Bone marrow (tissue), 2 donors: ENCODE measurements at places on chromosomes 1 and 21.

- no peak for DNase-seq
These were observed 56.6 kb upstream of the APP start for GRCh38 chr21:26227130-26227529.

- no peak for DNase-seq
These were observed 112.9 kb downstream of the PTPN14 start for GRCh38 chr1:214438530-214438929.

GRCh38 chr1:15001317-15001915, 152.1 kb upstream of the TMEM51 start:
- DNase-seq = no peak

GRCh38 chr1:161374373-161374772, 6.7 kb upstream of the CFAP126 start:
- DNase-seq = no peak

DNA sequence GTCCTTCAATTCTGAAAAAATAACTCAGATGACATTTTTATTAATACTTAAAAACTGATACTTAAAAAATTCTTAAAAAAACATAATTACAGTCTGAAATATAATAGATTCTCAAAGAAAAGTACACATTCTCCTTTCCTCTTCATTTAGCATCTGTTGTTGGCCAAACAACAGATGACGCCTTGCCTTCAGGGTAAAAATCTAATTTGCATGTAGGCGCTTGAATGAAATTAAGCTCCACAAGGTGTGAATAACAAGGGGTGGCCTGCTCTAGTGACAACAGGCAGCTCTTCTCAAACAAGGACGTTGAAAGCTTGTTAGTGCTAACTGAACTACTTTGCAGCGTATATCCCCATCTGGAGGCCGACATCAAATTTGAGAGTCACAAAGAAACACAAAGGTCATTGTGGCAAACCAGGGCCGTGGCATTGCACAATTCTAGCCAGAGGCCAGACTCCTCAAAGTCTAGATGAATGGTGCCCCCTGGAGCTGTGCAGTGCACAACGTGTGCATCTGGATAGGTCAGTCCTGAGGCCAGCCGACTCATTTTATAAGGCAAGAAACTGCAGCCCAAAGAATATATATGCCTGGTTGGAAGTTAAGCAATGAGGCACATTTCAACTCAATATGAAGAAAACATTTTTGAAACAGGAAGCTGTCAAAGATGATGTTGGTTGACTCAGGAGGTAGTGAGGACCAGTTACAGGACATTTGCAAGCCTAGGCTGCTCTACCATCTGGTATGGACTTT, 459.2 kb upstream of the RUNX1 start:
- DNase-seq = peak; percentile 71

DNA sequence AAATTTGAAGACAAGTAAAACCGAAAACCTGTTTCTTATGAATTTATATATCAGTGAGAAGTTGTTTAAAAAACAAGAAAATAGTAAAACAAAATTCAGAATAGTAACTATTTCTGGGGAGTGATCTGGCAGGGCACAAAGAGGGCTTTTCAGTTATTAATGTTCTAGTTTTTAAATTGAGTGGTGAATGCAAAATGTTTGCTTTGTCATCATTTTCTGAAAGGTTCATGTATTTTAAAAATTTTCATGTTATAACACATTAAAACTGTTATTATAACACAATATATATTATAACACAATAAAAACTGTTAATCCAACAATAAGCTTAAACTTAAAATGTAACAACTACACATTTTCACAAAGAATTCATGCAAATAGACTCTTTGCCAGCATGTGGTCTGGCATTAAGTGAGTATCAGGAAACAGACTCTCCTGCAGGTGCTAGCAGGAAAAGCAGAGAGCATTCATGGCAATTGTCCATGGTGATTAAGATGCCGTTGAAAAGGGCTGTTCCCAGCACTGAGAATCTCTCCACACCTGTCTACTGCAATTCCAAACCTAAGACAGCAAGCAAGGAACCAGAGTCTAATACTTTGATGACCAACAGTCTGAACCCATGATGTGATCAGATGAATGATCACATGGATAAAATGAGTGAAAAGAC, 204.9 kb downstream of the TBX15 start:
- DNase-seq = no peak

GRCh38 chr1:45340816-45341466, 701 bp upstream of the MUTYH start:
- no peak for DNase-seq

GRCh38 chr21:44816761-44817505, 929 bp downstream of the SUMO3 start:
- DNase-seq = no peak

- no peak for DNase-seq
These were observed 16.4 kb upstream of the RASSF5 start for GRCh38 chr1:206490771-206491405.

DNA sequence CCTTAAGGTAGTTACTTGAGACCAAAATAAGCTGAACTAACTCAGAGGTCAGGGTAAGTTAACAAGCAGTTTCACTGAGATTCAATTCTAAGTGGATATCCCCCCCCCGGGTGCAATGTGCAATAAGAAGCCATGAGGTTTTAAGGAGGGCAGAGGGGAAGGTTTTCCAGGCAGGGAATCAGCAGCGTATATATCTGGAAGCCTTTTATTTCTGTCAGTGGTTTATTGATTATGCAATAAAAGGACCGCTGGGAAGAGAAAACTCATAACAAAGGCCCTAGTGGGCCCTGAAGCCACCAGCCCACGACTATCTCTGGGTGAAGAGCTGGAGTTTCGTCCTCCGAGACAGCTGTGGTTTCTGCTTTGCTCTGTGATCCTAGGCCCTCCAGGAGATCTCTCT, 53.1 kb upstream of the CTPS1 start:
- no peak for DNase-seq

- no peak for DNase-seq
These were observed 509.8 kb downstream of the PTPRU start for GRCh38 chr1:29746076-29746665.

GRCh38 chr1:66397192-66397591, 136.8 kb upstream of the SGIP1 start:
- no peak for DNase-seq

DNA sequence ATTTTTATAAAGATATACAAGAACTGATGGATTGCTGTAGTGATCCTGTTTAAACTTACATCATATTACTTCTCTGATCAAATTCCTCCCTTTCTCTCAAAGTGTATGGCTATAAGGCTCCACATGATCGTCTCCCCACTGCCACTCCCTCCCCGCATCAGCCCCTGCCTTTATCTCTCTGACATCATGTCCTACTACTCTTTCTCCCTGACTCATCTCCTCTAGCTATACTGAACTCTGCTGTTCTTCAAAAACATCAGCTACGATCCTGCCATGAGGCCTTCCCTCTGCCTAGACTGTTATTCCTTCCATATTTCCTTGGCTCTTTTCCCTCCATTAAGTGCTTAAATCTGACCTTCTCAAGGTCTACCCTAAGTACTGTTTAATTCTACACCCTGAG, 22.8 kb downstream of the HFM1 start:
- no peak for DNase-seq

GRCh38 chr1:1309251-1310108, 1.1 kb downstream of the PUSL1 start:
- no peak for DNase-seq

- DNase-seq = no peak
These were observed 67.3 kb downstream of the SLC9A1 start for GRCh38 chr1:27087371-27088220.

DNA sequence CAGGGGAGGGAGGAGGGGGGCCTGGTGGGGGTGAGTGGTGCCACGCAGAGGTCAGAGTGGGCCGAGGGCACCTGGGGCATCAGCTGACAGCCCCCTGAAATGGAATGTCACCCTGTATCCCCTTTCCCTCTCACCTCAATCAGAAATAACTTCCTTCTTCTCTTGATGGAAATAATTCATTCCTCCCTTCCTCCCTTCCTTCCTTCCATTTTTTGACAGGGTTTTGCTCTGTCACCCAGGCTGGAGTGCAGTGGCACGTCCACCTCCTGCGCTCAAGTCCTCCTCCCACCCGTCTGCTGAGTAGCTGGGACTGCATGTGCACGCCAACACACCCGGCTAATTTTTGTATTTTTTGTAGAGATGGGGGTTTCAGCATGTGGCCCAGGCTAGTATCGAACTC, 48.4 kb upstream of the LRRC3 start:
- DNase-seq = no peak

DNA sequence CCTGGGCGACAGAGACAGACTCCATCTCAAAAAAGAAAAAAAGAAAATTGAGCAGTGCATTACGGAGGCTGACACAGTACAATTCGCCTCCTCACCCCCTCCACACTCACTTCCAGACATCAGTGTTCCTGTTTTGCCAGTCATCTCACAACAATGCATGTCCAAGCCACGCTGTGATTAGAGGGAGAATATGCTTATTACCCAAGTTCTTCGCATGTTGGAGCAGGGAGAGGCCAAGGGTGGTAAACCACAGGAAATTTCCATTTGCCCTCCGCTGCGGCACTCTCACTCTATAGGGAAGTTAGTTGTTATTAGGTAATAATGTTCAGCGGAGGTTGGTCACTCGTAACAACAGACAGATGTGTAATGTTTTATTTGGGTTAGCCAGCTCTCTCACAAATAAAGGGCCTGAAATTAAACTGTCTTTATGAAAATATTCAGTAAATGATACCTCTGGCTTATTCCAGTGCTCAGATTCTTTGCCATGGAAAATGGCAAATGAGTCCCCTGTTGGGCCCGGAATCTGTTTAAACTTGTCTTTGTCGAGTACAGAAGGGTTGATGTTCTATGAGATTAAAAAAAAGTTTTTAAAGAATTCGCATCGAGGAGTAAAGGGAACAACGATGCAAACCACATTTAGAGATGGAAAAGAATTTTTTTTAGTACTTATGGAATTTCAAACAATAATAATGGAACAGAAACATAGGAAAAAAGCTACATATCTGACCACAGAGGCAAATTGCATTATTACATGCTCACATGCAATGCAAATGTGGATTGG, 33.1 kb downstream of the KCNJ15 start:
- peak; percentile 30 for DNase-seq

GRCh38 chr1:56074007-56074651, 505.2 kb downstream of the PLPP3 start:
- no peak for DNase-seq

- no peak for DNase-seq
These were observed 116.6 kb downstream of the HS2ST1 start for GRCh38 chr1:87030740-87031690.

- DNase-seq = no peak
These were observed 123.9 kb downstream of the CASZ1 start for GRCh38 chr1:10672343-10673050.

GRCh38 chr1:160705742-160706141, 5.9 kb downstream of the CD48 start:
- DNase-seq = no peak

DNA sequence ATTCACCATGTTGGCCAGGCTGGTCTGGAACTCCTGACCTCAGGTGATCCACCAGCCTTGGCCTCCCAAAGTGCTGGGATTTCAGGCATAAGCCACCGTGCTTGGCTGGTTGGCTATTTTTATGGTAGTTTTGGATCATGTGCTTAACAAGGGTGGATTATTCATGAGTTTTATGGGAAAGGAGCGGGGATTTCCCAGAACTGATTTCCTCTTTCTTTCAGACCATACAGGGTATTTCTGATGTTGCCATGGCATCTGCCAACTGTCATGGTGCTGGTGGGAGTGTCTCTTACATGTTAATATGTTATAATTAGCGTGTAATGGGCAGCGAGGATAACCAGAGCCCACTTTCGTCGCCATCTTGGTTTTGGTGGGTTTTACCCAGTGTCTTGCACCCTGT, 3.2 kb downstream of the TRPM2 start:
- DNase-seq = no peak

DNA sequence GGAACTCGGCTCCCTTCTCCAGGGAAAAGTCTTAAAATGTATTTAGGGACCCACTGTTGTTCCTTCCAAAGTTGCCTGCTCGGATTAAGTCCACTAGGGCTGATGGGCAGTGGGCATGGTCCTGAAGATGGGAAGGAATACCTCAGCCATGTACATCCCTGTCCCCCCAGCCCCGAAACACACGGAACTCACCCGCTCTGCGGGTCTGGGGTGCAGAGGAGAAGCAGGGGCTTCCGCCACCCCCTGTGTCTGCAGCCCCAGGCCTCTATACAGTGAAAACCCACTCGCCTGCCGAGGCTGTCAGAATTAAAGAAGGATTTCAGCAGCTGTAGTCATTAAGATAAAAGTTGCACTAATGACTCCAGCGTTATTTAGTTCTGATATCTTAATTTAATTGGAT, 212.6 kb upstream of the VAMP3 start:
- DNase-seq = no peak

DNA sequence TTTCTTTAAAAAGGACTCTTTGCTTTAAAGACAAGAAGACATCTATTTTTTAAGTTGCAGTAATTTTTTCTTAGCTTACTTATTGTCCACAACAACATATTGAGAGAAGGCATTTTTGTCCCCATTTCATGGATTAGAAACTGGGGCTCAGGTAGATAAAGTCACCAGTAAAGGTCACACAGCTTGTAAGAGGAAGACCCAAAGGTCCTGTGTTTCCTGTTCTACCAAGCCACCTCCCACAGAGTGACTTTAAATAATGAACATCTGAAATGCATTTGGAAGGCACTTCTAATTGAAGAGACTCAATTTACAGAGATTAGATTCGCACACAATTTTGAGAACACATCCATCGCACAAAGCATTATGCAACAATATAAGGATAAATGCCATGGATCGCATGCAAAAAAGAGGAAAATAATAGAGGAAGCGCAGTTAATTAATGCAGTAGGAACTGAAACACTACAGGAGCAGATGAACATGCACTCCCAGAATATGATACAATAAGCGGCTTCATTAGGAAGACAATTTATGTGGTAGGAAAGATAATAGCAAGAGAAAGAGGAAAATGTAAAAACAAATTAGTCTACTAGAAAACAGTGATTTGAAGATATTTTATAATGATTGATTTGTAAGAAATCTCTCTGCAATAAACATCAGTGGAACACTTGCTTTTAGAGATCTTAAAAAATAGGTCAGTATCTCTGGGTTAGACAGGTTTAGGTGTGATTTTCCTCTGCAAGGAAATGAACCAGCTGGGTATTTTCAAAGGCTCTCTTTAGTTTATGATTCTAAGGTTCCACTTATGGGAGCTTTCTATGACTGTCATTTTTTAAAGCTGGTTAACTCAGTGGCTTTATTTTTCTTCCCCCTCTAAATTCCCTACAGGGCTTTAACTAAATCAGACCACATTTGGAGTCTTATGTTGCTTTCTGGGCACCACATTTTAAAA, 27.1 kb upstream of the CD2 start:
- DNase-seq = no peak
